Activated T-helper 17 cell treated with anti-CD3 and anti-CD28 coated beads, Interleukin-2, amount 50 U/mL, for 72 hours (primary cell): ENCODE measurements at places on chromosomes 1 and 21. TPM values are rescaled to one million over a fixed set of nuclear protein-coding genes. Genes with fewer than 3 reads are reported as not detected.
A peak's percentile ranks its signal among the peaks of the same experiment; 100 is the strongest.

DNA sequence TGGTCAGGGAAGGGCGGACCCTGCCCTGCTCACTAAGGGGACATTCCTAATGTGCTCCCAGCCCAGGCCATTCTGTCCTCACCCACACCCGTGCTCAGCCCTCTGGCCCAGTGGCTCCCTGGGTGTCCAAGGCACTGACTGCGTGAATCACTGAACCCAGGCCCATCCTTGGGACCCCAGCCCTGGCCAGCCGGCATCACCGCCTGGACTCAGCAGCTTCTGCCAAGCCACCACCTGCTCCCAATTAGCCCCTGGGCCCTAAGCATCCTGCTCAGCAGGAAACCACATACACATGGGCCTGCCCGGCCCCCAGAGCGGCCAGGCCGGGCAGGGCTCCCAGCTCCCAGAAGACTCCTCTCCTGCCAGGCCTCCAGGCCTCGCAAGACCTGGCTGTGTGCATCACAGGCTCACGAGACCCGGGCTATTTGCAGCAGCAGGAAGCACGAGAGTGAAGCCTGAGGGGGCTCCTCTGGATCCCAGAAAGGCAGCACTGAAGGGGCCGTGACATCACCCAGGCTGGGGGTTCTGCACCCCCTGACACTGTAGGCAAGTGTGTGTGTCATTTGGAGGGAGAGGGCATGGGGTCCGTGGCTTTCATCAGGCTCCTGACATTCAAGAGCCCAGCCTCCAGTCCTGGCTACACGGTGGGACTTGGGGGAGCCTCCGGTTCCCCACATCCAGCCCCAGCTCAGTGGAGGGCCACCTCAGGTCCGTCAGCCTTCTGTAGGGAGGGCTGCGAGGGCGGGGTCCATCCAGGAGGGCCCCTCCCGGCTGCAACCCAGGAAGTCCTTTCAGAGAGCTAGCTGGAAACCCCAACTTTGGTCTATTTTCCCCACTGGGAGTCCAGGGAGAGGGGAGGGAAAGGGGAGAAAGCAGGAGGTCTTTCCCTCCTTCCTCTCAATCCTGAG lies 1.6 kb downstream of the MFAP2 start:
- ATAC-seq = no peak

- peak; percentile 58 for ATAC-seq
These were observed 53.4 kb downstream of the WLS start for GRCh38 chr1:68178821-68179490.

DNA sequence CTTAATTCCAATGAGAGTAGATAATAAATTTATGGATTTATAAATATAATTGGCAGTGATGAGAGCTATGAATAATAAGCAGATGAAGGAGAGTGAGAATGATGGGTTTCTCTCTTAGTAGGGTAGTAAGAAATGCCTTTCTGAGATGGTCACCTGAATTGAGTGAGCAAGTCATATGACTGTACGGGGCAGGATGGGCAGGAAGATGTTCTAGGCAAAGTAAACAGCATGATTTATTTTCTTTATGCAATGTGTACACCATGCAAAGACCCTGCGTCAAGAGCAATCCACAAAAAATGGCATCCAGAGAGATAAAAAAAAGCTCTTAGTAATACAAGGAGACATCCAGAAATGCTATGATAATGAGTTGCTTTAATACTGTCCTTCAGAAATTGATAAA lies 409.9 kb downstream of the HLX start:
- no peak for ATAC-seq

DNA sequence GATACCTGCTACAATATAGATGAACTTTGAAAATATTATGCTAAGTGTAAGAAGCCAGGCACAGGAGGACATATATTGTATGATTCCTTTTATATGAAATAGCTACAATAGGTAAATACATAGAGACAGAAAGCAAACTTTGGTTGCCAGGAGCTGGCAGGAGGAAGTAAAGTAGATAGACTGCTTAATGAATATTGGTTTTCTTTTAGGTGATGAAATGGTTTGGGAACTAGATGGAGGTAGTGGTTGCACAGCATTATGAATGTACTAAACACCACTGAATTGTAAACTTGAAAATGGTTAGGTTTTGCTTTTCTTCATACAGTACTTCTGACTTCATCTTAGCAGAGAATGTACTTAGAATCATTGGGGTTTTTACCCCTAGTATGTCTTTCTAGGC lies 21.5 kb downstream of the ABCB10 start:
- no peak for ATAC-seq

- no peak for ATAC-seq
These were observed 105.4 kb upstream of the WARS2 start for GRCh38 chr1:119245881-119246280.

Gene GPA33
- 0.58 TPM for total RNA-seq

Gene FLG
- not detected for total RNA-seq

Gene BMP8B
- total RNA-seq = 0.08 TPM

Gene COL9A2
- 7.5 TPM for total RNA-seq
